Activated CD4-positive, alpha-beta T cell treated with anti-CD3 and anti-CD28 coated beads for 36 hours (primary cell): ENCODE measurements at places on chromosomes 7 and 10.
A peak's percentile ranks its signal among the peaks of the same experiment; 100 is the strongest.

GRCh38 chr10:129767751-129768150, 196.3 kb downstream of the EBF3 start:
- no peak for DNase-seq

DNA sequence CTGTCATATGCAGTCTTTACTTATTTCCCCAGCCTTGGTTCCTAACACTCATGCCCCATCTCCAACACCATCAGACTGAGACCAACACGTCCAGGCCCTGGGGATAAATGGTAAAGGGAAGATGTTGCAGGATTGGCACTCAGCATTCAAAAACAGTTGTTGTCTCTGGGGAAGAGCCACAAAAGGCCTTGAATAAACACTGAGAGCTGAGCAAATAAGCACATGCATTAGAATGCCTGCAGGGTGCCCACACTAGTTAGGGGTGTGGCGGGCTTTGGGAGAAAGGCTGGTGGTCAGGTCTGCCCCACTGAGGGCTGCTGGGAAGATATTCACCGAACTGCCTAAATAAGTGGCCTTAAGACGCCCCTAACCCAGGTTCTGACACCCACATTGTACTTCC, 391.0 kb downstream of the GFRA1 start:
- no peak for DNase-seq

DNA sequence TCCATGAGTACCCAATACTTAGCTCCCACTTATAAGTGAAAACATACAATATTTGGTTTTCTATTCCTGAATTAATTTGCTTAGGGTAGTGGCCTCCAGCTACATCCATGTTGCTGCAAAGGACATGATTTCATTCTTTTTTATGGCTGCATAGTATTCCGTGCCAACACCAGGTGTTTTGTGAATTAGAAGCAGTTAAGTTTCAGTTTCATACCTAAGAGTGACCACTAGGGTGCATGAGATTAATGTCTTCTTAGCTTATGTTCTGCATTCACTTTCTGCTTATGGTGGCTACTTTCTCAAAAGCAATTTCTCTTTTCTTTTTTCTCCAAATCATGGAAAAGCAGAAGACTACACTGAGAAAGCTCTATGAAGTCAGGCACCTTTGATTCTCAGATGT, 65.1 kb upstream of the VSTM2A start:
- DNase-seq = no peak

DNA sequence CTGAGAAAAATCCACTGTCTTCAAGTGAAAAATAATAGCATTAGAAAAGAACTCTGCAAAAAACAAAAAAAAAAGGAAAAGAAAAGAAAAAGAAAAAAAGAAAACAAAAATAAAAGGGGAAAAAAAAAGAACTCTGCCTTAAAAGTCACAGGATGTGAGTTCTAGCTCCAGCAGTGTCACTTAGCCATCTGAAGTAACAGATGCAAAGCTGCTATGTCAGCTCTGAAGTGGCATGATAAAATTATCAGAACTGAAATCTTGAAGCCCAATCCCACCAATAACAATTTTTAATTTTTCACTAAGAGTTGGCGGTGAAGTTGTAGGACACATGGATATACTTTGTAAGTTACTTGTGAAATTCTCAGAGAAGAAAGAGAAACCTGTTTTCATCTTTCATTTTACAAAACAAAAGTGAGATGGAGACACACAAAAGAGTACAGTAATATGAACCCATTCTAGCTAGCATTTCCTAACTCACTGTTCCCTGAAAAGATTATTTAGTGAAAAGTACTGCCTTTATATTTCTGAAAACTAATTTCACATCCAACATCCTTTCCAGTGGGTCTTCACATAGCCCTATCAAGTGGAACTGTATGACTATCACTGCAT, 103.5 kb downstream of the ELAPOR2 start:
- DNase-seq = no peak

DNA sequence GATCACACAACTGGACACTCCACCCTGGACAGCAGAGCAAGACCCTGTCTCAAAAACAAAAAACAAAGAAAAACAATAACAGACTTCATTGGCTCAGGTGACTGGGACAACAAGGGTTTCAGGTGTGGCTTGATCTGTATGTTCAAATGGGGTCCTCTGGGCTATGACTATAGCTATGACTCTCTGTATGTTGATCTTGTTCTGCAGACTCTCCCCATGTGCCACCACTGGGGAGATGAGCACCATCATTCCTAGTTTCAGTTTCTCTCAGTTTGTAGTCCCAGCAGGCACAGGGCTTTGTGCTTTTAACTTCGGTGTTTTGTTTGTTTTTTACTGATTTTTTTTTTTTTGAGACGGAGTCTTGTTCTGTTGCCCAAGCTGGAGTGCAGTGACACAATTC, 53.8 kb downstream of the SUFU start:
- no peak for DNase-seq

- no peak for DNase-seq
These were observed 36.0 kb downstream of the SPAG6 start for GRCh38 chr10:22381262-22381661.

- no peak for DNase-seq
These were observed 598.3 kb downstream of the INHBA start for GRCh38 chr7:41104631-41105030.

DNA sequence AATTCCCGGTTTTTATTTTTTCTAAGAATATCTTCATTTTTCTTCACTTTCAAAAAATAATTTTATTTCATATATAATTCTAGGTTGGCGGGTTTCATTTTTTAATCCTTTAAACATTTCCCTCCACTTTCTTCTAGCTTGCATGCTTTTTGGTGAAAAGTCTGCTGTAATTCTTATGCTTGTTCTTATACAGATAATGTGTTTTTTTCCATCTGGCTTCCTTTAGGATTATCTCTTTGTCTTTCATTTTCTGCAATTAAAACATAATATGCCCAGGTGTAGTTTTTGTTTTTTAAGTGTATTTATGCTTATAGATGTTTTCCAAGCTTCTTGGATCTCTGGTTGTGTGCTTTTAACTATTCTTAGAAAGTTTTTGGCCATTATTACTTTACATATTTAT, 341.3 kb upstream of the SEMA3C start:
- DNase-seq = no peak

GRCh38 chr7:28354601-28355402, 57.5 kb upstream of the CREB5 start:
- DNase-seq = no peak

GRCh38 chr7:66277492-66277891, 72.4 kb downstream of the TPST1 start:
- DNase-seq = no peak

GRCh38 chr10:117653170-117653515, 110.6 kb downstream of the EMX2 start:
- DNase-seq = peak; percentile 61
